ENCODE measurements at places on chromosomes 6 and 20. TPM values are rescaled to one million over a fixed set of nuclear protein-coding genes. Genes with fewer than 3 reads are reported as not detected.

The IL20RA gene
- 8.1 TPM for polyA plus RNA-seq

The ZNF334 gene
- polyA plus RNA-seq, result 17.1 TPM

The MUCL3 gene
- polyA plus RNA-seq, result 0.04 TPM

The KHDC3L gene
- not detected for polyA plus RNA-seq

The CTAGE9 gene
- not detected for polyA plus RNA-seq

The RAB5IF gene
- polyA plus RNA-seq, result not detected

All from muscle of arm (tissue), 14 donors.